ENCODE measurements at places on chromosomes 12 and 14.

DNA sequence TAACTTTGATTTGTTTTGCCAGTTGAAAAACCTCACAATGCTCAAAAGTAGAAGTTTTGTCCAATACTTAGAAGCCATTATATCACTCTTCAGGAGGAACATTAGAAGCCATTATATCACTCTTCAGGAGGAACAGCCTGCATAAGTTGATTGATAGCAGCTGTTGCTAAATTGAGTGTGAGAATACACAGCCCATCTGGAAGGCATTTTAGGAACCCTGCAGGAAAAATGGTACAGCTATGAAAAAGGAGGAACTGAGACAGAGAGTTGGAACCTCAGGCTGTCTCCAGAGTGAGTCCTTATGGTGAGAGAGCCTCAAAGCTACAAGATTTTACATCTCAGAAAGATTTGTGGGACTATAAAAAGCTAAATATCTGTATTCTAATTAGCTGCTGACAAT is 207.0 kb downstream of the MYRFL start:
- DNase-seq, result no peak

DNA sequence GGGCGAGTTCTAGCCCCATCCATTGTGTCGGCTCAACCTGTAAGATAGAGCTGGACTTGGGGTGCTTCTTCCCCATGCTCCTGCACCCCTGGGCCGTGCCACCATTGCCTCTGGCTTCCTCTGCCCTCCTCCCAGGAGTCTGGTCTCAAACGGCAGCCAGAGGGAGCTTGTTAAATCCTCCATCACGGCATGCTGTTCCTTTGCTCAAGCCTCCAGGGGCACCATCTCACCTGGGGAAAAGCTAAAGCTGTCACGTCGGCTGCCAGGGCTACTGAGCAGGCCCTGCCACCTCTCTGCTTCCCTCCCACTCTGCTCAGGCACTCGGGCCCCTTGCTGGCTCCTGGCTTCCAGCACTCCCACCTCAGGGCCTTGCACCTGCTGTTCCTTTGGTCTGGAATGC is 140.4 kb downstream of the RBM19 start:
- DNase-seq, result no peak

DNA sequence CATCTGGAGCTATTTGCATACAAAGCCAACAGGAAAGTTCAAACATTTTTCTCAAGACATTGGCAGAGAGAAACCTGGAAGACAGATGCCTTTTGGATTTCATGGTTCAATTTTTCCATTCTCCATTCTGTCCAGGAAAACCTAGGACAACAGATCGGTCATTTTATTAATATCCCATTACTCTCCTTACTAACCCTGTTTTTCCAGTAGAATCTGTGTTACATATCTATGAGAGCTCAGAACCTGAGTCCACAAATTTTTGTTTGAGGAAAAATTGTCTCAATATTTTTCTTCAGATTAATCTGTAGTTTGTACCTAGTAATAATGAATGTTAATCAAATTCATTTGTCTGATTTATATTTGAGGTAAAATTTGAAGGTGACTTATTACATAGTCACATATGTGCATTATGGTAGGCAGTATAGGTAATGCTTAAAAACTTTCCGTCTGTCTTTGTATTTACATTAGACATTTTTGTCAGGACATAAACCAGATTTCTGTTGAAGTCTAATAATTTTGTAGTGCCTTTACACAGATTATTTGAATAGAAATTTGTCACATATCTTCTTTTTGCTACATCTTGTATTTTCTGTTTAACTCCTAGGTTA is 75.3 kb downstream of the CCDC91 start:
- DNase-seq, result no peak

DNA sequence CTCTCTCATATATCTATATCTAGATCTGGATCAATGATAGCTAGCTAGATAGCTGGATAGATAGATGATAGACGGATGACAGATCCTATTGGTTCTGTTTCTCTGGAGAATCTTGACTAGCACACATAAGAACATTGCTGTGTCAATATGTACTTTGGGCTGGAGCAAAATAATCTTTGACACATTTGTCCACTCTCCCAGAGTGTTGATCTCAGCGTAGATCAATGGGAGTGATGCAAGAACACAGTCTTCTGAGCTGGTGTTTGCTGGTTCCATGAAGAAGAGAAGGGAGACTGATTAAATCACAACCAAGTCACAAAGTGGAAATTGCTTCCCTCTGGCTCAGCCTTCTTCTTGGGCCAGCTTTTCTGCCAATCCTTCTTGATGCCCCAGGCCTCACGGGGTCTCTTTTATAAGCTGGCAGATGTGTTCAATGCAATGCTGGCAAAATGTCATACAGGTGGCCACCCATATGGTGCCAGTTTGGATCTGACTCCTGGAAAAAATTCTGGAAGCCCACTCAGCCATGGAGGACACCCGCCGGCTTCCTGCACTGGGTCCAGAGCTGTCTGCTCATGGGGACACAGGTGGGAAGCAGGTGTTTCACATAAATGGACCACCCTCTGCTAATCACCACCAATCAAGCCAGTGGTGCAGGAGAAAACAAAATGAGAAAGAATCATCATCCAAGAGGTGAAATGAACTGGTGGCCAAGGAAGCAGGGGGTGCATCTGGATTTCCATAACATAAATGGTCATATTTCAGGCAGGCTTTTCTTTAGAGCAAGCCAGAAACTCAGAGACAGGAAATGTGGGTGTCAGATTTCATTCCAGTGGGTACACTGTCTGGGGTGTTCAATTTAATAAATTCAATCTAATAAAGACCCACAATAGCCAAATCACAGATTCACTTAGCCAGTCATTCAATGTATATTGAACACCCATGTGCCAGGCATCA is 310.3 kb downstream of the DPF3 start:
- no peak for DNase-seq

GRCh38 chr14:91911474-91912032 is 35.9 kb downstream of the FBLN5 start:
- peak; percentile 47 for DNase-seq

DNA sequence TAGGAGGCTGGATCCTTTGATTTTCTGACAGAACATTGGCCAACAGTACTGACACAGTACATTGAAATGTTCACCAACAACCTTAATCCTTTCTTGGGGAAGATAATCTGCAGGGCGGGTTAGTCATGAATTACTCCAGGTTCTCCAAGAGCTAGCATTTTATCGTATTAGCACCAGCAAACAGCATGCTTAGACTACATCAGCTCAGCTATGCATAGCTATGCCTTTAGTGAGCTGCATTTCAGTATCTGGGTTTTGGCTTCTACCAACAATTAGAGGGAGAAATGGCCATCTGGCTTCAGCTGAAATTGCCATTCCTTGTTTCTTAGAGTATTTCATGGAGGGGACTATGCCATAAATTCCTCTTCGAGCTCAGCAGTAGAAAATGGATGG is 33.8 kb downstream of the SAMD4A start:
- DNase-seq, result peak; percentile 75

GRCh38 chr12:73225371-73225937 is 953.3 kb downstream of the TRHDE start:
- DNase-seq, result no peak

GRCh38 chr12:105705765-105706164 is 375.3 kb downstream of the C12orf75 start:
- peak; percentile 71 for DNase-seq

GRCh38 chr14:98341211-98341610 is 930.8 kb downstream of the BCL11B start:
- DNase-seq, result no peak

Data from EH (cell line).